ENCODE measurements at places on chromosomes 3 and 15. TPM values are rescaled to one million over a fixed set of nuclear protein-coding genes. Genes with fewer than 3 reads are reported as not detected.

DNA sequence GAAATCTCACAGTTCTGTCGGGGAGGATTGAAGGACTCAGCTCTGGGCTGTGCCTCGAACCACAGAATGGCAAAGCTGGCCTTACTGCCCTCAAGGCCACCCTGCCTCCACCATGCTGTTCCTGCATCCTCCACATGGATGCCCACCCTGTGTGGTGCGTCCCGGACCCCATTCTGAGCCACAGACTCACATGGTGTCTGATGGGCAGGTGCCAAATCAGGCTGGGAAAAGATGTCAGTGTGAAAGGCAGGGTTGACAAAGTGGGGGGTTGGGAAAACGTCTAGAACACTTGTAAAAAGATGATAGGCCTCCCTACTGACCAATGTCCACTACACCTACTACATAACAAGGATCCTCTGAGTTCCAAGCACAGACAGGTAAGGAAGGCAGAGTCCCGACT lies 49.4 kb downstream of the TM2D3 start:
- DNase-seq, result no peak

- DNase-seq, result no peak
Observed at GRCh38 chr3:172513488-172513887, 9.7 kb downstream of the TNFSF10 start.

GRCh38 chr15:58146749-58147148 lies 8.6 kb downstream of the AQP9 start:
- DNase-seq, result peak; percentile 63

- no peak for DNase-seq
Observed at GRCh38 chr15:48001393-48002039, 119.3 kb upstream of the SLC24A5 start.

DNA sequence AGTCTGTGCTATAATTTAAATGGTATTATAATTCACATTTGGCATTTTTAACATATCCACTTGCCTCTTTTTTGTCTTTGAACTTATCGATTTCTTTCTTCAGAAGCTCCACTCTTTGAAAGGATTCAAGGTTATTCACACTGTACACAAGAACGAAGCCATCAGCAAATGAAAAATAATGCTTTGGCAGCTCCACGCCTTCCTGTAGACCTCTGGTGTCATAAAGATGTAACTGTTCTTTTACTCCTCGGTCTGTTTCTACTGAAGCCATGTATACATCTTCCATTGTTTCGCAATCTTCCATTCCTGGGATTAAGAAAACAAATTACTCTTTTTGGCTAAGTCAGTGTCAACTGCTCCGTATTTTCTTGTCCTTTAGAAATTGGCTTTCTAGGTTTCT lies 16.0 kb downstream of the NKIRAS1 start:
- DNase-seq, result no peak

- DNase-seq, result no peak
Observed at GRCh38 chr15:68797599-68798345, 22.9 kb downstream of the ANP32A start.

DNA sequence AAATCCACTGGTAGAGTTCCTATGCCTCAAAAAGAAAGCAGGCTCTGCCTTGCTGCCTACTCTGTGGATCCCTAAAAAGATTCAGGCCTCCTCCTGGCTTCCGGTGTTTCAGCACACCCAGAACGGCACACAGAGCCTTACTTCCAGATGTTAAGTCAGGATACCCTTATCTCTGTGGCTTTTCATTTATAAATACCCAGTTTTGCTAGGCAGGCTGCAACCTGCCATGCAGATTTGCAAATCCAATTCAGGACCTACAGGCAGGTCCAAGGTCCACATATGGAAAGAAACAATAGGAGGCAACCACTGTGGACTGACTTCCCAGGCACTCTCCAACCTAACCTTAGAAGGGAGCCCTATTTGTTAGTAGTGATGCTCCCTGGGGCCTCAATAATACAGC lies 30.7 kb downstream of the EFL1 start:
- DNase-seq, result no peak

- no peak for DNase-seq
Observed at GRCh38 chr3:150749255-150749654, 13.7 kb downstream of the SIAH2 start.

- no peak for DNase-seq
Observed at GRCh38 chr3:81947359-81947758, 185.9 kb upstream of the GBE1 start.

Gene EFCC1
- 8.2 TPM for total RNA-seq

Gene CPLX3
- not detected for total RNA-seq

- DNase-seq, result no peak
Observed at GRCh38 chr3:145183261-145183660, 977.7 kb downstream of the PLOD2 start.

GRCh38 chr15:85379403-85380131 lies 836 bp upstream of the AKAP13 start:
- DNase-seq, result no peak

GRCh38 chr3:45560281-45560971 lies 34.1 kb upstream of the LIMD1 start:
- DNase-seq, result no peak

Gene PLXNA1
- total RNA-seq, result 80.7 TPM

Data from upper lobe of left lung (tissue), 6 donors.